ENCODE measurements at places on chromosomes 1 and 21.

DNA sequence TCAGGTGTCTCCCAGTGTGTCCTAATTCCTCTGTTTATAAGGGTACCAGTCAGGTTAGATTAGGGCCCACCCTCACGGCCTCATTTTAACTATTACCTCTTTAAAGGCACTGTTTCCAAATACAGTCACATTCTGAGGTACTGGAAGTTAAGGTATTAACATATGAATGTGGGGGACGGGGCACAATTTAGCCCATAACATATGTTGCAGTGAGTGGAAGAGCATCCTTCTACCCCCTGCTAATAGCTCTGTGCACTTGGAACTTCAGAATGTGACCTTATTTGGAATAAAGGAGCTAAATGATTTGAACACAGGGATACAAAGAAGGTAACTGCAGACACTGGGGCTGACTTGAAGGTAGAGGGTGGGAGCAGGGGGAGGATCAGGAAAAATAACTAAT is 67.3 kb upstream of the ADGRL2 start:
- DNase-seq: no peak

GRCh38 chr1:228034954-228035837 is 28.4 kb downstream of the WNT3A start:
- DNase-seq: no peak

- peak; percentile 41 for DNase-seq
Observed at GRCh38 chr1:235852887-235853286, 13.8 kb downstream of the LYST start.

- no peak for DNase-seq
Observed at GRCh38 chr1:150256198-150256553, 1.4 kb upstream of the CA14 start.

- DNase-seq: no peak
Observed at GRCh38 chr21:42081931-42082381, 10.8 kb downstream of the UMODL1 start.

DNA sequence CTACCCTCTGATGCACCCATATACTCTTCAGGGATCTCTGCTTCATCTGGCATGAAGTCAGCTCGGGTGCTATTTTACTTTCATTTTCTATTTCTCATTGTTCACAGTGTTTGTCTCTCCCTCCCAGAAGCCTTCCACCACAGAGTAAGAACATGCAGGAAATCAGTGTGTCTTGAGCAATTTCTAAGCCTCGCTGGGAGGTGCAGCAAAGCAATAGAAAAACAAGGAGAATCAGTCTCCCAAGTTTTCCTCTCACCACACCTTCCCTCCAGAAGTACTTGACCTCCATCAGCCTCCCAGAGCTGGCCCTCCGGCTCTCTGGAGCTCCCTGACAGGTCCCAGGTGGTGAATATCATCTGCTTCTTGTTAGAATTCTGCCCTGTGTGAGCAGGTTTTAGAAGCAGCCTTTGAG is 594.7 kb upstream of the CAMK1G start:
- DNase-seq: peak; percentile 54

GRCh38 chr1:180881806-180882509 is 30.7 kb upstream of the KIAA1614 start:
- DNase-seq: peak; percentile 66

GRCh38 chr1:95475686-95476457 is 241.9 kb downstream of the RWDD3 start:
- DNase-seq: no peak

GRCh38 chr21:45293220-45293725 is 5.6 kb upstream of the POFUT2 start:
- no peak for DNase-seq

- DNase-seq: no peak
Observed at GRCh38 chr21:31289702-31290101, 54.4 kb downstream of the TIAM1 start.

DNA sequence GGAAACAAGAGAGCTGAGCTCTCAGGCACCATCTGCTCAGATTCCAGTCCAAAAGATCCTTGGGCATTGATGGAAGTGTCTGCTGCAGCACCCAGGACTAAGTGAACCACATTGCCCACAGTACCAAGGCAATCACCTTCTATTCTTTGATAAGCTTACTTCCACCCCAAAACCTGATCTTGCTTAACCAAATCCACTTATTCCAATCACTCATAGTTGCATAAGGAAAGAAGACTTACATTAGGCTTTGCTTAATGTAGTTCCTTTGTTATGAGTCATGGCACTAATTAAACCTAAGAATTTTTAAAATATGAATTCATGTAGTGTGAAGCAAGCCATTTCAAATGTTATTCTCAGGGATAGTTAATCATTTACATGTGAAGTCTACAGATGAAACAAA is 84.5 kb downstream of the UCHL5 start:
- DNase-seq: peak; percentile 42

DNA sequence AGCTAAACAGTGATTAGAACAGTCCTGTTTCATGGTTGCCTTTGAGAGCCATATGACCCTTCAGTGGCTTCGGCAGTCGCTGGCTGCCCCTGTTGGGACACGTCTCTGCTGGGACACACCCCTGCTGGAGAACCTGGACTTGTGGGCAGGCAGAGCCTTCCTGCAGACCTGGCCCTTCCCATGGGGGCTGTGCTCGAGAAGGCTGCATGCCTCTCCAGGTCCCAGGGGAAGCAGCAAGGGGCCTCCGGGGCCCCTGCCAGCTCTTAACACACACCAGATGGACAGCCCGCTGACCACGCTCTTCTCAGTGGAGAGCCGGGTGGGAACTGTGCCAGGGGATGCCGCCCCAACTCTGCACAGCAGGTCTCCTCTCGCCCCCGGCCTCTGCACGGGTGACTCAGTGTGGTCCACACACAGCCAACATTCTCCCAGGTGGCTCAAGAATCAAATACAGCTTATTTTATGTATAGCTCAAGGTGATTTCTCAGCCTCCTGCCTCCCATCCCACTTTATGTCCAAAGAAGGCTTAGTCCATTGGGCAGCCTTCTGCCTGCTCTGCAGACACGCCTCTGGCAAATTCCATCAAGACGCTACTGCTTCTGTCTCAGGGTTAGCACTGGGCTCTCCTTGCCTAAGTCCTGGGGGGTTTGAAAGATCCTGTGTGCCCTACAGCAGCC is 450.8 kb downstream of the KIF26B start:
- peak; percentile 80 for DNase-seq

- no peak for DNase-seq
Observed at GRCh38 chr1:82755671-82756070, 954.9 kb downstream of the ADGRL2 start.

DNA sequence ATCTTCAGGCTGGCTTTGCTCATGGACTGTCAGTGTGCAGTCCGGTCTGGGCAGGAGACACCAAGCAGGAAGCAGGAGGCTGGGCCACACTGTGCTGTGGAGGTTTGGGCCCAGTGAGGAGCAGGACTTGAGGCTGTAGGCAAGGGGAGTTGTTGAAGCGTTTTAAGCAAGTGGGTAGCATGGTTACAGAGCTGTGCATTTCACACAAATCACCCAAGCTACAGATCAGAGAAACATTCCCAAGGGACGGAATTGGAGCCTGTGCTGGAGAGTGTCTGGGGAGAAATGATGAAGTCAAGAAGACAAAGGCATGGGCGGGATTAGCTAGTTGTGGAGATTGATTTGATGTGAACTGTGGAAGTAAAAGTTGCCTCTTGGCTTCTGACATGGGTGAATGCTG is 60.9 kb downstream of the KIF21B start:
- no peak for DNase-seq

GRCh38 chr1:119829625-119830024 is 18.4 kb upstream of the REG4 start:
- DNase-seq: peak; percentile 20

DNA sequence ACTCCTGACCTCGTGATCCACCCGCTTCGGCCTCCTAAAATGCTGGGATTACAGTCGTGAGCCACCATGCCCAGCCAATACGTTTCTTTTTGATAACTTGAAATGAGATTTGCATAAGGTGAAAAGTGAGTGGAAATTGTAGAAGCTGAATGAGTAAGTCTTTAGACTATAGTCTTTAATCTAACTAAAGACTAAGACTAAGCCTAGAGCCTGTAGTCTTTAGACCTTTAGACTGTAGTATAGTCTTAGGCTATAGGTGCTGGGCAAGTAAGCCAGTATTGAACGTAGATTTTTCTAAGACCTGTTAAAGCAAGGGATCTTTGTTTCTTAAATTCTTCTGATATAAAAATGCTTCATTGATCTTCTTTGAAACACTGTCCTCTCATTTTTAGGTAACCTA is 12.1 kb downstream of the PPP2R5A start:
- no peak for DNase-seq

DNA sequence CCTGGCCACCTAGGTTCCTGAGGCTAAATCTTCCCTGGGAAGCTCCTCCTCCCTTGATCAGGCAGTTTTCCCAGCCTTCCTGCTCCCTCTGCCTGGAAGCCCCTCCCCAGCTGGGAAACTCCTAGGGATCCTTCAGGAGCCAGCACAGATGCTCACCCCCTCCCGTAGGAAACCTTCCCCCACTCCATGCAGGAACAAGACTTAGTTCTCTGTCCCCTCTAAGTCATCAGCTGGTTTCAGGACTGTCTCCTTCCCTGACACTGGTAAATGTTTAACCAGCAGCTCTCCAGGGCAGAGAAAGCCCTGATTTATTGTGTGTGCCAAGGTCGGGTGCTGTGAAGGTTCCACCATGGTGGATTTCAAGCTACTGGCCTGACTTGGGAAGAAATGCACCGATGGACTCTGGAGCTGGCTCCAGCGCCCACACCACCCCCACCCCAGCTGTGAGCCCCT is 25.0 kb downstream of the TTC39A start:
- DNase-seq: no peak

DNA sequence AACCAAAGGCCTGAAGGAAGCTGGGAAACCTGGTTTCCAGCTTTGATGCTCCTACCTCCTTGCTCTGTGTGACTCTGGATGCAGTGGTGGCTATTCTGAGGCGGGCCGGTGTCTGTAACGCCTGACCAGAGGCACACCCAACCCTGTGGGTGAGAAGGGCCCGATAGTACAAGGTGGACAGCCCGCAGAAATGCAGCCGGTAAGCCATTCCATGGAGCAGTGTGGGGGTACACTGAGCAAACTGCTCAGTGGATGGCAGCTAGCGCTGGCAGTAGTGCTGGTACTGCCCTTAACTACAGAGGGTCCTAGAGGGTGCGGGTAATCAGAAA is 36.0 kb downstream of the AHDC1 start:
- DNase-seq: no peak

DNA sequence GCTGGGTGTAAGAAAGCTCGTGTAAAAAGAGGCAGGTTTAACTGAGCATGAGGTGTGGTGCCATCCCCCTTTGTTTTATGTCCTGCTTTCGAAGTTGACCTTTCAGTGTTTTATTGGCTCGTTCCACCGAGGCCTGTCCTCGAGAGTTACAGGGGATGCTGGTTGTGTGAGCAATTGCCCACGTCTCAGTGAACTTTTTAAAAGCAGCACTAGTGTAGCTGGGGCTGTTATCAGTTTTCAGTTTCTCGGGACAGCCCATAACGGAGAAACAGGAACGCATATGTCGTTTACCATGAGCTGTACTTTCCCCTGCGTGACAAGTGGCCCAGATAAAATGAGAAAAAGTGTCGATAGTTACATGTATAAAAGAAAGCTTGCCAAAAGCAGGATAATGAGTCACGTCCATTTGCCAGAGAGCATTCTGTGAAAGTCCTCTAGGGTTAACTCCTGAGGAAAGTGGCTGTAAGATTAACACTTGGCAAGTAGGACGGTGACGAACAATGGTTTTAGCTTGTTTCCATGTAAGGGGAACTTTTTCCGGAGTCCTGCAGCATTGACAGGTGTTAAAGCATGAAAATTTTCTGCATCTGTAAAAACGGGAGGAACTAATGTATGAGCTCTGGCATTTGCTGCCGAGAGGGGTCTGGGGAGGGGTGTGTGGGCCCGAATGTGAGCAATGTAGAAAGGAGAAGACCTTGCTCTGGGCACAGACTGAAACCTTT is 7.8 kb upstream of the LRRC47 start:
- DNase-seq: no peak

DNA sequence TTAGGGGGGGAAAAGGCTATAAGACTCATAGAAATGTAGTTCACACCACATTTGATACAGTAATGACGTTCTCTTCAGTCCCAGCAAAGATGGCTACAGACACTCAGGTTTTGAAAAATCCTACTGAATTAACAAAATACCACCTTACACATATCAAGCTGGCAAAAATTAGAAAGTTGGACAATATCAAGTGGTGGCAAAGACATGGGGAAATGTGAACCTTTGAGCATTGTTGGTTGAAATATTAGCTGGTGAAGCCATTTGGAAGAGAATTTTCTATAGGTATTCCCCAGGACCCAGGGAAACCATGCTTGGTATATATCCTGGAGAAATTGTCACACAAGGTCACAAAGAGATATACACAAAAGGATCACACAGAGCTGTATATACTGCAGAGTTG is 163.0 kb downstream of the ADSS2 start:
- DNase-seq: no peak

Data from fibroblast of villous mesenchyme (primary cell).